ENCODE measurements at places on chromosomes 12 and 14.

DNA sequence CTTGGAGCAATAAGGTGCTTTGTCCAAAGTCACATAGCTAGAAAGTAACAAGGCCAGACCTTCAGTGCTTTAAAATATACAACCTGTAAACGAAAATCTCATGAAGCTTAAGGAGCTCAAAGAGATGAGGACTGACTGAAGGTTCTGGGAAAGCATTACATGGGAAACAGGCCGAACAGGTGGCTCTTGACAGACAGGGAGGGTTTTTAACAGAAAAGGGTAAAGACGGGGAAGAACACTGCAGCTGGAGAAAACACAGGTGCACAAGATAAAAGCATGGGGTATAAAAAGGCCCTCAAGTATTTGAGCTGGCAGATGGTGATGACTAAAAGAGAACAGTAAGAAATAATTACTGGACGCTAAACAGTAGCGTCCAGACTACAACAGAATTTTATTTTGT, 257.2 kb downstream of the NELL2 start:
- no peak for DNase-seq

DNA sequence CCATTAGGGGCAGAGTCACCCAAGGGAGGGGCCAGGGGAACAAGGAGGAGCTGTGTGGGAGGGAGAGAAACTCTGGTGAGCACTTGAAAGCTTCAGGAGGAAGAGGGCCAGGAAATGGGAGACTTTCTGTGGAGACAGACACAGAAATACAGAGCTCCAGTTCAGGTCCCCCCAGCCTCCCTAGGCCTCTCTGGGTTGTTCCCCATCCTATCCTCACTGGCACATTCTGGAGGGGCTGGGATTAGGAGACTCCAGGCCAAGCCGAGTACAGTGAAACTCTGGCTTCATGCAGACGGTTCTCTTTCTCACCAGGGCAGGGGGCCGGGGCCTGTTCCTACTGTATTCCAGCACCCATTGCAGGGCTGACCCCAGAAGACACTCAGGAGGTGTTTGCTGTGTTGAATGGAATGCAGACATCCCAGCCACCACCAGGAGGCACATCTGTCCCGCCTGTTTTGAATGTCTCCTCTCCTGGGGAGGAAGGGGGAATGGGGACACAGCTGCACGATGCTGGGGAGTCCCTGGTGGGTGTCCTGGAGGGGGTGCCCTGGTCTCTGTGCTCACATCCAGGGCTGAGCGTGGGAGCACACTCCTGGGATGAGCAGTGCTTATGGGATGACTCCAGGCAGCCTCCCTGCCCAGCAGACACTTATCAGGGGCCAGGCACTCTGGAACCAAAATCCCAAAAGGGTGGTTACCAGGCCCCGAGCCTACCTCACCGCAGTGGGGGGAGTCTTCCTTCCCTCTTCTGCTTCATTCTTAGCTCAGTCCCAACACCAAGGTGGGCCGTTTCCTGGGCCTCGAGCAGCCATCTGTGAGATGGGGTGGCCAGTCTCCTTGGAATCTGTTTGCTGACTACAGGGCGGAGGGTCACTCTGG, 5.5 kb upstream of the KRT84 start:
- DNase-seq: no peak

DNA sequence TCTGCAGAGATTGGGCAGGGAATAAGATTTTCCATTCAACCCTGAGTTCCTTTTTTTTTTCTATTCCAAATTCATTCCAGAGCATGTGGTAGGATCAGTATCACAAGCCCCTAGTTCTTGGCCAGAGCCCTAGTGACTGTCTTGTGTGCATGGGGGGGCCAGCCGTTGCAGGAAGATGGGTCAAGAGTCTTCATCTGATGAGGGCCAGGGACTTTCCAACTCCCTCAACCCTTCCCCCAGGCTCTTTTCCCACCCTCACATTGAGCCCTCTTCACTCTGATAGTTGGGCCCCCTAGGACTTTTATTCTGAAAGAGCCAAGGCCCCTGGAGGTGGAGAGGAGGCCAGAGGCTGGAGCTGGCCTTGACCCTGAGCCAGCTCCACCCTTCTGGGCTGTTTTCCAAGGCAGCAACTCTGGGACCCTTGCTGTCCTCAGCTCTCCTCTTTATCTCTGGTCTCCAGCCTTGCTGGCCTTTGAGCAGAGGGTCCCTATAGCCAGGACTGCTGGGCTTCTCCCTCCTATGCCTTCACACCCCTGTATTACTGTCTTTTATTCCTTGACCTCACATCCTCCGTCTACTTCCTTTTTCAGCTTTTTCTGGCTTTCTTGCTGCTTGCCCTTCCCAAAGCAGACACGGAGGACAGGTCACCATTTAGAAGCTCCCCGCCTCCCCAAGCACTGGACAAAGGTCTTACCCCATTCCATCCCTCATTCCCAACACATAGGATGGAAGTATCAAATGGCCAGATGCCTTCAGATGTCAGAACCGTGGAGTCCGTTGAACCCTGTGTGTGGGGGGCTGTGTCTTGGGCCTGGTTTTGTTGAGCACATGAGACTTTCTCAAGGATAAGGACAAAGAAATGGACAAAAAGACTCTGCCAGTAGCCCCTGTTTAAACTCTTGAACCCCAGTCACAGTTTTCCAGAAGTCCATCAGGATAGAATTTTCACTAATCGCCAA, 5.6 kb downstream of the RBP5 start:
- DNase-seq: no peak

DNA sequence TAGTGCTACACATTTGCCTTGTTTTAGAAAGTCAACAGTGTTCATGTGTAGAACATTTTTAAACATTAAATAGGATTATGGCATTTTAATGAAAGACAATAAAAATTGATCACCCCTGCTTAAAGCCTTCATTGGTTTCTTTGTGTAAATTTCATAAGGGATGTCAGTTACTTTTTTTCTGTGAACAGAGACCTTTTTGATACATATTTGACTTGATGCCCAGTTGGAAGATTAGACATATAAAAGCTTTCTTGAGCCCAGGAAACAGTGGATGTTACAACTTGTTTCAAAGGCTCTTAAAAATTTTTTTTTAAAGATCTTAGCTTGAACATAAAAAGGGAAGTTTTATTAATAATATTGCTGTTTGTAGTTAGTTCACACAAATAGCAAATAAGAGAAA, 168.7 kb upstream of the PDZRN4 start:
- DNase-seq: no peak

GRCh38 chr14:66482873-66483272, 3.3 kb upstream of the CCDC196 start:
- DNase-seq: no peak

DNA sequence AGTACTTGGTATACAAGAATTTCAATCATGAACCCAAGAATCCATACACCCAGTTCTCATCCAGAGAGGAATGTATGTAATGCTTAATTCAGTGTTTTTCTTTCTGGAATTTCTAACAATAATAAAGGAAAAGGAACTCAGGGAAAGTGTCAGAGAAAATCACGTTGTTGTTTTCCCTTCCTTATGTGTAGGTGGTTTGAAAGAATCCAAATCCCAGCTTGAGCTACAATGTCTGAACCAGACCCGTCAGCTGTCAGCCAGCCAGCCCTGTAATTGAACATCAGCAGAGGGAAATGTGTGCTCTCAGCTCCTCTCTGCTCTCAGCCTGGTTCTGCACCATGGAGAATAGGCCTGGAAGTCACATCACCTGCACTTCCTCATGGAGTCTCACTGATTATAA, 126.5 kb downstream of the TMEM30B start:
- DNase-seq: no peak

GRCh38 chr12:124457287-124458219, 109.9 kb downstream of the NCOR2 start:
- DNase-seq: peak; percentile 32

DNA sequence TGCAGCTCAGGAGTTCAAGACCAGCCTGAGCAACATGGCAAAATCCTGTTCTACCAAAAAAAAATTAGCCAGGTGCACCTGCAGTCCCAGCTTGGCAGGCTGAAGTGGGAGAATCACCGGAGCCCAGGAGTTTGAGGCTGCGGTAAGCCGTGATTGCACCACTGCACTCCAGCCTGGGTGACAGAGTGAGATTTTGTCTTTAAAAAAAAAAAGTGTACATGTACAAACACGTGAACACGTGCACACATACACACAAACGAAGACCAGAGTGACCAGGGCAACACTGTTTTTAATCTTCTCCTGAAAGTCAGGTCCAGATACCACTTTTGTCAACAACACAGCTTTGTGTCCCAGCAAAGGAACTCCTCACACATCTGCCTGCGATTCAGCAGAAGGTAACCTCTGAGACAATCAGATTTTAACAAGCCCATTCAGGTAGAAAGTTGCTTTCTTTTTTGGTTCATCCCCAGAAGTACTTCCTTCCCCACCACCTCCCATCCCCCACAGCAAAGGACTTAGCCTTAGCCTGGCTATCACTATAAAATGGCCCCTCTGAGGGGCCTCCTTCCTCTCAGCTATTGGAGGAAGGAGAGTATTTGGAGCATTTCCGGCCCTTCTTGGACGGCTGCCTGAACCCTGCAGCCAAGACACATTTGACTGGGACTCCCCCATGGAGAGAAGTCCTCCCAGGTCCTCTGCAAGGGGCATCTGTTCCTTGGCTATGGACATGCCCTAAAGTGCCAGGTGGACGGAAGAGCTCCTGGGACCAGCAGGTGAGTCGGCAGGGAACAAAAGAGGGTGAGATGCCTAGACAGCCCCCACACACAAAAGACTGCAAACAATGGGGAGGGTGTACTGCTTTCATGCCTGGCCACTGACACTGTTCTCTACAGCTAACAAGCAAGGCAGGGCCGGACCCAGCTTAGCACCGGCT, 9.8 kb downstream of the CTDSP2 start:
- peak; percentile 48 for DNase-seq

DNA sequence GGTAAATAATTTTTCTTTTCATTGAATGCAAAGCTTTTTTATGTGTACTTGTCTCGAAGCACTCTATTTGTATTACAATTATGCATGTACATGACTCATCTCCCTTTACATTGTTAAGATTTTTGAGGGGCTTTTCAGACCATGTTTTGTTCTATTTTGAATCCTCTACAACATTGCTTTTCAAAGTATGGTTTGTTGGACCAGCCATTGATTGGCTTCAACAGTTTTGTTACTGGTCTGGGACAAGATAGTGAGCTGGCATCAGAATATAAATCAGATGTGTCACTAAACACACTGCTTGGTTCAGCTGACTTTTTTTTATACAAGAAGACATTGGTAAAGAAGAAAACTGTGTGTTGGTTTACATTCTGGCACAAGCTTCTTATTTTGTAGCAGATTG, 122.3 kb downstream of the MON2 start:
- no peak for DNase-seq

DNA sequence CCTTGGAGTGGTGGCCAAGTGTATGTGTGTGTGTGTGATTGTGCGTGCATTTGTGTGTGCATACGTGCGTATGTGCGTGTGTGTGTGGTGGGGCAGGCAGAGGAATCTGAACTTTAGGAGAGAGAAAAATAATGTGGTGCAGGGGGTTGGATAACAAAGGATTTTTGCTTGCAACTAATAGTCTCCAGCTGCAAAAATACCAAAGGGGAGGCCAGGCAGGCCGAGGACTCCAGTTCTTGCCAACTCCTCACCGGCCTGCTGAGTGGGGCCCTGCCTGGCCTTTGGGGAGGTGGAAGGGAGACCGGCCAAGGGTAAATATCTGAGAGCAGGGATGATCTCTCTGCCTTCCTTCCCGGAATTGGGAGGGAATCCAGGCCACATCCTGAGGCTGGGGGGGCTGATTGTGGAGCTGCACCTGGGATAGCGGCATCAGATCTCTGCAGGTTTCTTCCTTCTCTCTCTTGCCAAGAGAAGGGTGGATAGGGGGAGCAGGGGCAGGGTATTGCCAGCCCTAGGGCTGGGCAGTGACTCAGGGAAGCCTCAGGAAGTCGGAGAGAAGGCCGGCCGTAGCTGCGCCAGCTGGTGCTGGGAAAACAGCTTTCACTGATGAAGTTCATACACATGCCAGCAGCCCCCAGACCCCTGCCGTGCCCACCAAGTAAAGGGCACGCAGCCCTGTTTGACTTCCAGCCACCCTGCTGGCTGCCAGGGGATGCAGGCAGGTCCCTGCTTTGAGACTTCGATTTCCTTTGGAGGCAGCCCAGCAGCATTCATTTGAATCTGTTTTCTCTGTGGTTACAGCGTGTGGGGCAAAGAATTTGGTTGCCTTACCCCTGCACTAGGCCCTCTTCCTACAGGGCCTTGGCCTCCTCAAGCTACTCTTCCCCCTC, 4.6 kb upstream of the LRP1-AS start:
- DNase-seq: no peak

GRCh38 chr12:130540376-130540775, 175.7 kb downstream of the RIMBP2 start:
- no peak for DNase-seq

DNA sequence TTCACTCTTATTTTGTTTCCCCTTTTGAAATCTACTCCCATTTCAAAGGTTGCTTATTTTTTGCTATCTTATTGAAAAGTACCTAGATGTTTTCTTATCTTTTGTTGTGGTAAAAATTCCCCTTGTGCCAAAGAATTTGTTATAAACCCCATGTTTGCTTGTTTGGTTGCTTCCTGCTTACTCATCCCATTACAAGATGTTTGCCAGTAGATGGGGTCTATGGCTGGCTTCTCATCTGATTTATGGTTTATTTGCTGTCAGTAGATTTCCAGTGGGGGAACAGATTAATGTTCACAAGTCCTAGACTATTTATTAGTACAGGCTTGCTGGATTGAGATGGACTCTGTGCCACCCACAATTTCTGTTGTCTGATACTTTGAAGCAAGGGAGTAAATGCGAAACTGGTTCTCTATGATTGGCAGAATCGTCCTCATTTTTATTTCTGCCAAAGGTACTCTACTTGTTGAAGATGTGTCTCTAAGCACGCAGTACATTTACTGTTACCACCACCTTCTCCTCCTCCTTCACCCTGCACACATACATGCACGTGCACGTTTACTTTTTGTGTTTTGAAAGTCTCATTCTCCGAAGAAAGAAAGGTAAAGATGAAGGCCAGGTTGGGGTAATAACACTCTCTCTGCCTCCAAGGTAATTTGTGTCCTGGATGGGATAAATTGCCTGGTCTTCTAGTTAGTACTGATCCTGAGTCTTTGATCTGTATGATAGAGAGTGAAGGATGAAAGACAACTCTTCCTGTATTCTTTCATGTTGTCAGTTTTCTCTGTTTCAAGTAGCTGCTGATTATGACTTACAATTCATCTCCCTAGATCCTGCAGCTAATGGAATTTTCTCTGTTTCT, 117.2 kb upstream of the ATP2B1 start:
- DNase-seq: peak; percentile 5

GRCh38 chr14:89537911-89538310, 120.9 kb upstream of the FOXN3 start:
- no peak for DNase-seq

GRCh38 chr14:58782011-58782410, 144.2 kb downstream of the DACT1 start:
- DNase-seq: no peak

DNA sequence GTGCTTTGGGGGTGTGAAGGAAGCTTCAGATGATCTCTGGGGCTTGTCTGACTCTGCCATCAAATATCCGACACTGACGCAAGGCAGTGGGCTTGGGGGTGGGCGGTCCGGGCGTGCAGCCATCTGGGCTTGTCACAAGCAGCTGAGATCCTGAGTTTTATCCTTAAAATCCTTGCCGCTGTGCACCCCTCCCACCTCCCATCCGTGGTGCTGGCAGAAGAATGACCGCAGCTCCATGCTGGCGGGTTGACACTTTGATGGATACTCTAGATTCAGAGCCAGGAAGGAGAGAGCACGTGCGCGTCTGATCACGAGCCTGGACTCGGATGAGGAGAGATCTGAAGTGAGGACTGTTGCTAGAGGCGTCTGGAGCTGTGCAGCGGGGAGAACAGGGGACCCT, 3.0 kb downstream of the ZFYVE21 start:
- no peak for DNase-seq

- DNase-seq: no peak
Measured at GRCh38 chr12:125684968-125685790, 619.9 kb downstream of the AACS start.

GRCh38 chr12:65313719-65314317, 35.3 kb downstream of the MSRB3 start:
- no peak for DNase-seq

GRCh38 chr12:98721204-98721702, 76.2 kb downstream of the APAF1 start:
- no peak for DNase-seq
